ENCODE measurements at places on chromosomes 5 and 9.

- DNase-seq = no peak
Measured at GRCh38 chr5:61394078-61394704, 62.1 kb downstream of the ZSWIM6 start.

- DNase-seq = no peak
Measured at GRCh38 chr9:109811876-109812275, 31.9 kb downstream of the PALM2AKAP2 start.

DNA sequence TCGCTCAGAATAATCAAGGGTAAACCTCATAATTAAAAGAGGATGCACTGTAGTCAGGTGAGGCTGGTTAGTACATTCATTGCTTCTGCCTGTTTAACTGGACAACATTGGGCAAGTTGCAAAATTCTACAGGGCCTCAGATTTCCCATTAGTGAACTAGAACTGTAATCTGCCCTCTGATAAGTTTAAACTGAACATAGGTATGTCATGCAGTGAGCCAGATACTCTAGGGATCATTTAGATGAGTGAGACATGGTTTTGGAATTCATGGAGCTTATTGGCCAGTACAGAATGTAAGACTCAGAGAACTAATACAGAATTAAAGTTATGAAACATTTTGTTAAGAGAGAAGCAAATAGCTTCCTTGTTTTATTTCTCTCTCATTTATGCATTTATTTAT lies 35.9 kb downstream of the RNF44 start:
- peak; percentile 56 for DNase-seq

GRCh38 chr5:14676320-14676719 lies 11.8 kb downstream of the OTULIN start:
- peak; percentile 31 for DNase-seq

- peak; percentile 54 for DNase-seq
Measured at GRCh38 chr5:149002761-149003689, 59.8 kb downstream of the SH3TC2 start.

GRCh38 chr9:96089452-96090085 lies 212.4 kb downstream of the HSD17B3 start:
- no peak for DNase-seq

- DNase-seq = no peak
Measured at GRCh38 chr5:59182760-59183159, 599.9 kb downstream of the RAB3C start.

DNA sequence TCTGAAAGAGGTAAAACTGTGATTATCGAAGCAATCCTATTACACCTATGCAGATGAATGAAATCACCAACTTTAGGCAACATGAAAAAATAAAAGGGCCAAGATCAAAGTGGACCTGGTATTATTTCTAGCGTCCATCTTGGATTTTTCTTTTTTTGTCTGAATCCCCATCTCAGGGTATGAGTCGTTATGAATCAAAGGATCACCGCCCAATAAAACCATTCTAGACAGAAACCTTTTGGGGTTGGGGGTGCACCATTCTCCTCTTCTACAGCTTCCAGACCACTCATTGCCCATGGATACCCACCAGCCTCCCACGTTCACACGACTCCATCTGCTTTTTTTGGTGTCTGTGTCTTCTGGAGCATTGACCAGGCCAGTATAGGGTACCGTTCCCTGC lies 33.4 kb downstream of the MAP1B start:
- DNase-seq = no peak

DNA sequence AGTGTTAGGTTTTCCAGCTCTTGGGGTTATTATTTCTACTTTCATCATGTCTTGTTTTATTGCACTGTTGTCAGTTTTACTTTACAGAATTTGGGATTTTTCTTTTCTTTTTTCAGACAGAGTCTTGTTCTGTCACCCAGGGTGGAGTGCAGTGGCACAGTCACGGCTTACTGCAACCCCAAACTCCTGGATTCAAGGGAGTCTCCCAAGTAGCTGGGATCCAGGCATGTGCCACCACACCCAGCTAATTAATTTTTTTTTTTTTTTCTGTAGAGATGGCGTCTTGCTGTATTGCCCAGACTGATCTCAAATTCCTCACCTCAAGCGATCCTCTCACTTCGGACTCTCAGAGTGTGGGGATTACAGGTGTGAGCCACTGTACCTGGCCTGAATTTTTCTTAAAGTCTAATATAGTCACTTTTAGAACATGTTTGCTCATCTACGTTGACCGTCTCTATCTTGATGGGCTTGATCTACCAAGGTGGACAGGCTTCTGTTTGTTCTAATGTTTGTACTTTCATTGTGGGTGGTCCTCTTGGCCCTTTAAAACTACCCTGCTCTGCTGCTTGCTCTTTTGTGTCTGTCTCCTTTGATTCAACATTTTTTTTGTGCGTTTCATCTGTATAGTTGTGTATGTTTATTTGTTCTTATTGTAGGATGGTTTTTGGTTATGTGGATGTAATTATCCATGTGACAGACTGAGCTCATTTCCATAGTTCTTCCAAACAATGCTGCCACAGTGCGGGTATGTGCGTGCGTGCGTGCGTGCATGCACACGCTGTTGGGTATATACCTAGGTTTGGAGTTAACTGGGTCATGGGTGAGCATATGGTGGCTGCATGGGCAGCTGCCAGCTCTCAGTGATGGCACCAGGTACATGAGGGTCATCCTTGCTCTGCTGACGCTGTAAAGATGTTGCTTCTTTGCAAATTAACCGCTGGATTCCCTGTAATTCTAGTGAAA lies 18.1 kb downstream of the PRRC2B start:
- no peak for DNase-seq

DNA sequence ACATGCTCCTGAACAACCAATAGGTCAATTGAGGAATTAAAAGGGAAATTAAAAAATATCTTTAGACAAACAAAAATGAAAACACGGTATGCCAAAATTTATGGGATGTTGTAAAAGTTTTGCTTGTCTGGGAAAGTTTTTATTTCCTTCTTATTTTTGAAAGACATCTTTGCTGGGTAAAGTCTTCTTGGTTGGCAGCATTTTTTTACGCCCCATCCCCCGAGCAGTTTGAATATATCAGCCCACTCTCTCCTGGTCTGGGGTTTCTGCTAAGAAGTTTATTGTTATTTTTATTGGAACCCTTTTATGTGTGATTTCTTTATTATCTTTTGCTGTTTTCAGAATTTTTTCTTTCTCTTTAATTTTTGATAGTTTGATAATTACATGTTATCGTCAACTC lies 16.3 kb downstream of the XRCC4 start:
- no peak for DNase-seq
